ENCODE measurements at places on chromosomes 4 and X. TPM values are rescaled to one million over a fixed set of nuclear protein-coding genes. Genes with fewer than 3 reads are reported as not detected.

- DNase-seq: no peak
- H3K4me3 ChIP-seq: no peak overlapping the region
- no peaks in the 10 kb centered on the region for H3K36me3 ChIP-seq
Observed at GRCh38 chr4:95272036-95272435, 276.7 kb downstream of the UNC5C start.

DNA sequence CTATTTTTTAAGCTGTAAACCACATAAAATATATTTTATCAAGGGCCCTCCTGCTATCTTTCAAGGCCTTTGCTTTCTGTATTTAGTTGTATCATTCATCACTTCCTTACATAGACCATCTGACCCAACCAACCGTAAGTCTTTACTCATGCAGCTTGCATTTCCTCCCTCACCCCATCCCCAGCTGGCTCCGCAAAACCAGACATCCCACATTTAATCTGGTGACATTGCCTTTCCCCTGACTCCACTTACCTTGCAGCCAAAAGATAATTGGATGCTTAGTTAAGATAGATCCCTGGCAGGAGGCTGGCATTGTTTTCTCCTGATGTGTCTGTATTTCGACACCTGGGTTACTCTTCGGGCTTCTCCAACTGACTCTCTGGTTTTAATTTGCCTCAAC, 183.7 kb upstream of the LDB2 start:
- H3K27ac ChIP-seq: no peak overlapping the region
- H3K4me1 ChIP-seq: no peaks in the 10 kb centered on the region
- DNase-seq: no peak
- no peaks in the 10 kb centered on the region for H3K36me3 ChIP-seq

- H3K4me3 ChIP-seq: no peak overlapping the region
- no peaks in the 10 kb centered on the region for H3K27me3 ChIP-seq
- no peaks in the 10 kb centered on the region for H3K36me3 ChIP-seq
- H3K4me1 ChIP-seq: no peaks in the 10 kb centered on the region
Observed at GRCh38 chr4:100188829-100189228, 1.4 kb downstream of the DDIT4L start.

DNA sequence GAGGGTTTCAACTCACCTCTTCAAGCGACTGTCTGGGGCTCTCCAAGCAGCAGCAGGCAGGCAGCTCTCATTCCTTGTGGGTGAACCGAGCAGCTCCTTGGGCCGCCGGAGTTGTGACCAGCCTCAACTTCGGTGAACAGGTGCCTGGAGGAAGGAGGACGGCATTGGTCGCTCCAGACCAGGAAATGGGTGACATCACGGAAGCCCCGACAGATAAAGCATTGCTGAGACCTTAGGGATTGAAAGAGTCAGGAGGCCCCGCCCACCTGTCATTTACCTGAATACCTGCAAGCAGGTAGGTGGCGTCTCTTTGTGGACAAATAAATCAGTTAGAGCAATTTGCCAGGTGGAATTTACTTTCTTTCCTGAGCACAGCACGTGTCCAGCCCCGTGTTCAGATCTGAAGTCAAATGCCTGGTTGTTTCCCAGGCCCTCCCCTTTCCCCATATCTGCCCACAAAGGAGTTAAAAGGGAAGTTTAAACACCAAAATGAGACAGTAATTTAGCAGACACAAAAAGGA, at the start of gene LNX1:
LNX1 (minus strand) TSS at position 115 of the 521 bp plus-strand sequence. CDS start 17,484 bp downstream, outside the sequence.
- peak; percentile 89 for DNase-seq
- peak within 1 kb of the TSS; percentile 84 for H3K27ac ChIP-seq
- peaks cover 28% of the 10 kb centered on the region for H3K4me1 ChIP-seq
- H3K36me3 ChIP-seq: no peaks in the 10 kb centered on the region

DNA sequence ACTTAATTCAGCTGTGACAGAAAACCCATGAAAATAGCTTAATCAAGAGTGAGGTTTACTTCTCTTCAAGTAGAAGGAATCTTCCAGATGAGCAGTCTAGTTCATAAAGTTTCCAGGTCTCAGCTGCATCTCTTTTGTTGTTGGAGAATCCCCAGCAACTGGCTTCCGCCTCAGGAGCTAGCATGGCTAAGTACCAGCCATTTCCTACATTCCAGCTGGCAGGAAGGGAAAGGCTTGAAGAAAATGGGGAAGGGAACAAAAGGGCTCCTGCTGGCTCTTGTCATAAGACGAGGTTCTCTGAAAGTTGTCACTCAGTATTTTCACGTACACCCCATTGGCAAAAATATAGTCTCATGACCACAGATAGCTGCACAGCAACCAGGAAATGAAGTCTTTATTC, 27.3 kb upstream of the TRIM2 start:
- H3K4me1 ChIP-seq: no peaks in the 10 kb centered on the region
- H3K27ac ChIP-seq: no peak overlapping the region
- no peak for DNase-seq
- no peaks in the 10 kb centered on the region for H3K36me3 ChIP-seq

- no peaks in the 10 kb centered on the region for H3K36me3 ChIP-seq
- H3K4me1 ChIP-seq: no peaks in the 10 kb centered on the region
- H3K27ac ChIP-seq: no peak overlapping the region
- no peak for DNase-seq
- peaks cover 19% of the 10 kb centered on the region for H3K27me3 ChIP-seq
Observed at GRCh38 chrX:105063743-105064142, 156.8 kb downstream of the TEX13A start.

DNA sequence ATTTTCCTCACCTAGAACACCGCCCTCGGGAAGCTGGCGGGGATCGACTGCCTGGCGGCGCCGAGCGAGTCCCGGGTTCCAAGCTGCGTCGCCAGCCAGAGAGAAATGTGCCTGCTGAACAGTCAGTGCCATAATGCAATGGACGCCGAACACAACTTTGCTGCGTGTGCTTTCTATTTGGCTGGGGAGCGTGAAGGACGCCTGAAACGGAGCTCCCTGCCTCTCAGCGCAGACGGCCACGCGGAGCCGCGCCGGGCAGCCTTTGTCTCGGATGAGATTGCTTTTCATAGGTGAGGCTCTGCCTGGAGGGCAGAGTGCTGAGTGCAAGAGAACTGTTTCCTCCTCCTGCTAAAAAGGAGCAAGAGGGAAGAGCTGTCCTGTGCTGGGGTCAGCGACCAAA, 107.7 kb upstream of the BCOR start:
- no peaks in the 10 kb centered on the region for H3K4me1 ChIP-seq
- no peaks in the 10 kb centered on the region for H3K36me3 ChIP-seq
- DNase-seq: no peak
- H3K4me3 ChIP-seq: no peak overlapping the region
- H3K27ac ChIP-seq: no peak overlapping the region

DNA sequence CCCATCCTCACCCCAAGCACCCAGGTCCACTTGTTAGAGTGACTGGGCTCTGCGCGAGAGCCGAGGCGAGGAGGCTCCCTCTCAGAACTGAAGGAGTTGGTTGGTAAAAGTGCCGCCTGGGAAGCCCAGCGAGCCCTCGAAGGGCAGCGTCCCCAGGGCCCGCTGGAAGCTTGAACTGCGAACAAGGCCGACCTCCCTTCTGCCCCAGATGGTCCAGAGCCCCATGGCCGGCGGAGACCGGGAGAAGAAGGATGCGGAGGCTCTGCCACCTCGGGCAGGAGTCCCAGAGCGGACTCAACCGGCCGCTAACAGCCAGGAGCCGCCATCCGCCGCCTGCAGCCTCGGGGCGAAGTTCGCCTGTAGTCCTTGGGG, 116.3 kb upstream of the TEX13C start:
- no peak for DNase-seq
- H3K4me1 ChIP-seq: no peaks in the 10 kb centered on the region
- no peak overlapping the region for H3K27ac ChIP-seq
- peaks cover 6% of the 10 kb centered on the region for H3K27me3 ChIP-seq
- H3K36me3 ChIP-seq: no peaks in the 10 kb centered on the region

DNA sequence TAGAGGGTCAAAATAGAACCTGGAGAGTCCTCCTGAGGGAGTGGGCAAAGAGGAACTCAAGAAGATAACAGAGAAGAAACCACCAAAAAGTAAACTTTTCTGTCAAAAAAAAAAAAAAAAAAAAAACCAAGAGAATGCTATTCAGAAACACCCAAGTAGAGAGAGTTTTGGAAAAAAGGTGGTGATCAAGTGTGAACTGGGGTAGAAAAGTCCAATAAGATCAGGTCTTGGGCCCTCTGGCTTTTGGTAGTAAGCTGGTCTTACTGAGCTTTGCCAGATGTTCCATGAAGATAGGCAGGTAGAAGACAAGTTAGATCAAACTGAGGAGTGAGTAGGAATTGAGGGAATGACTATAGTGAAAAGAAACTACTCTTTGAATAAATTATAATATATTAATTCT, 167.5 kb downstream of the COL25A1 start:
- no peak overlapping the region for H3K4me3 ChIP-seq
- no peaks in the 10 kb centered on the region for H3K36me3 ChIP-seq
- H3K27ac ChIP-seq: no peak overlapping the region
- H3K4me1 ChIP-seq: no peaks in the 10 kb centered on the region

GRCh38 chr4:95603393-95603792, 54.6 kb upstream of the UNC5C start:
- no peak overlapping the region for H3K27ac ChIP-seq
- H3K4me1 ChIP-seq: no peaks in the 10 kb centered on the region
- no peak for DNase-seq
- H3K4me3 ChIP-seq: no peak overlapping the region
- H3K27me3 ChIP-seq: no peaks in the 10 kb centered on the region

GRCh38 chr4:144115519-144115918, 25.0 kb downstream of the GYPA start:
- no peak overlapping the region for H3K27ac ChIP-seq
- no peaks in the 10 kb centered on the region for H3K4me1 ChIP-seq
- H3K36me3 ChIP-seq: no peaks in the 10 kb centered on the region
- no peak overlapping the region for H3K4me3 ChIP-seq
- DNase-seq: no peak

- no peak overlapping the region for H3K27ac ChIP-seq
- no peak for DNase-seq
- no peaks in the 10 kb centered on the region for H3K36me3 ChIP-seq
- H3K4me1 ChIP-seq: no peaks in the 10 kb centered on the region
Observed at GRCh38 chr4:142243255-142243654, 602.8 kb downstream of the INPP4B start.

DNA sequence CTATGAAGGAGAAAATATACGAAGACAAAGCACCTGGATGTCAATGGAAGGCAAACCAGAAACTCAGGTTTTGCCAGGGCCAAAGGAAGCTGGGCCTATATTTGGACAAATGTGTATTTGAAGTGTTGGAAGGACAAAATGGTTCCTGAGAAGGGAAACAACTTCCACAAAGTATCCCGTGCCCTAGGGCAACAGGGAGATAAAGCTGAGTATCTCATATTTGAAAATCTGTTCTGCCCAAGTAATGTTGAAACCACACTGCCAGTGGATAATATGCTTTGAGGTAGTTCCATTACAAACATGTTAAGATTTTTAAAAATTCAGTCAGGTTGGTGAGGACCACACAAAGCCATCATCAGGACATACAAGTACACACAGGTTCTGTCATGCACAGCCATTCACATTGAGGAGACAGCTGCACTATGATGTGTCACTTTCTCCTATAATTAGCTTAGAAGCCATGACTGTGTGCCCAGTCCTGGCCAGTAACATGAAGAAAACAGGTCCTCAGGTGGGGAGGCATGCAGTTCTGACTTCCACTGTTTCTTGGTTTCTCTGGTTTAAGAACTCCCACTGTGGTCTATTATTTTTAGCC, 116.4 kb downstream of the PWWP3B start:
- no peak overlapping the region for H3K27ac ChIP-seq
- no peaks in the 10 kb centered on the region for H3K4me1 ChIP-seq
- no peak overlapping the region for H3K4me3 ChIP-seq
- no peak for DNase-seq
- peaks cover 7% of the 10 kb centered on the region for H3K27me3 ChIP-seq

Gene HOPX
- 1.1 TPM for total RNA-seq

Gene IL1RAPL1
- total RNA-seq: not detected

Gene HTRA3
- 1.3 TPM for total RNA-seq

Gene DCLK2
- total RNA-seq: 1.5 TPM

Gene GRPR
- total RNA-seq: 10.3 TPM

Gene FSTL5
- 0.61 TPM for total RNA-seq
